ENCODE measurements at places on chromosomes 12 and 14.
A peak's percentile ranks its signal among the peaks of the same experiment; 100 is the strongest.

GRCh38 chr12:103966736-103967135 lies 1.1 kb downstream of the TDG start:
- DNase-seq: no peak

- DNase-seq: no peak
These were observed 41.3 kb downstream of the DLK1 start for GRCh38 chr14:100767788-100768536.

DNA sequence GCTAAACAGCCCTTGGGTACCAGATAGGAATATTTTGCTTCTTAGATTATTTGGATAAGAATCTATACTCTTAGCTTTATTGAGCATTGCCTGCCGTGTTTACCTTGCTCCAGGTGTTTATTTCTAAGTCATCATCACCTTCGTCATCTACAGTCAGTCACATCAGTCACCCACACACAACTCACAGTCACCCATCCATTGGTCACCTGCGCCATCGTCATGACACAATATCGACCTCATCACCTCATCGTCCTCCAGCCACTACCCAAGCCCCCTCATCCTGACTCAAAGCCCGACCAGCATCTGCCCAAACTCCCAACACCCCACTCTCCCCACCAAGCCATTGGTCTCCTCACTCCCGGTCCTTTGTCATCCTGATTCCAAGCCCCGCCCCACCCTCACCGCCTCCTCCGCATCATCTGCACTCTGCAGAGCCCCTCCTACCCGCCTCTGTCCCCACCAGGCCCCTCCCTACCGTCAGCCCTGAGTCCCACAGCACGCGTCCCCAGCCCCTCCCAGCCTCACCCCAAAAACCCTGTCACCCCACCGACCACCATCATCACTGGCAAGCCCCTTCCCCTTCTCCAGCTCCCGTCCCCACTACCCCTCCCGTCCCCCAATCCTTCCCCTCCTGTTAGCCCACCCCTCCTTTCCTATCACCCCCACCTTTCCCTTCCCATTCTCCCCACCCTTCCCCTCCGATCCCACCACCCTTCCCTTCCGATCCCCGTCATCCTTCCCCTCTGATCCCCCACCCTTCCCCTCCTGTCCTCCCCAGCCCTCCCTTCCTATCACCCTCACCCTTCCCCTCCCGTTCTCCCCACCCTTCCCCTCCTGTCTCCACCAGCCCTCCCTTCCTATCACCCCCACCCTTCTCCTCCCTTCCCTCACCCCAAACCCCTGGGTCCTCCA lies 9.8 kb downstream of the DLK1 start:
- DNase-seq: no peak

DNA sequence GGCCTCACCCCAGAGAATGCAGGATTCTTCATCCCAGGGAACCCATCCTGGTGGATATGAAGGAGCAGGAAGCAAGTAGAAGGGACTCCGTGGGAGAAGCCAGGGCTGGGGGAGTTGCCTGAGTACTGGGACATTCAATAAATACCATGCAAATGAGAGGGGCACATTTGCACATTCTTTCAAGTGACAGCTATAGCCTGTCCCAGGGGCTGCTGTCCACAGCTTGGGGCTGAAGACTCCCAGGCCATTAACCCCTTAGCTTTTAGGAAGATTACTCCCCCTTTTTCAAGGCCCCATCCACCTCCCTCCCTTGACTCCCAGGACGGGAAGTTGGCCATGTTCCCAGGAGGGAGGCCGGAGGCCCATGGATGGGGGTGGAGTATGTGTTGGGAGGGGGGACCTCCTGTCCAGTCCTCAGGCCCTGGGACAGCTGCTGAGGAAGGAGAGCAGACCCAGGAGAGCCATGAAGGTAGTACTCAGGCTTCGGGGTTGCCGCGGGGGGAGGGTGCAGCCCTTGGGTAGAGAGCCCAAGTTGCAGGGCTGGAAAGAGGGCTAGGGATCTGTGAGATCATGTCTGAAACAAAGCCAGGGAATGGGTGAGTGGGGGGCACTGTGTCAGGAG lies 974 bp upstream of the TNS2 start:
- DNase-seq: no peak

- DNase-seq: no peak
These were observed 29.8 kb downstream of the CFL2 start for GRCh38 chr14:34684578-34684977.

- no peak for DNase-seq
These were observed 103.6 kb upstream of the CCDC91 start for GRCh38 chr12:28086521-28087155.

DNA sequence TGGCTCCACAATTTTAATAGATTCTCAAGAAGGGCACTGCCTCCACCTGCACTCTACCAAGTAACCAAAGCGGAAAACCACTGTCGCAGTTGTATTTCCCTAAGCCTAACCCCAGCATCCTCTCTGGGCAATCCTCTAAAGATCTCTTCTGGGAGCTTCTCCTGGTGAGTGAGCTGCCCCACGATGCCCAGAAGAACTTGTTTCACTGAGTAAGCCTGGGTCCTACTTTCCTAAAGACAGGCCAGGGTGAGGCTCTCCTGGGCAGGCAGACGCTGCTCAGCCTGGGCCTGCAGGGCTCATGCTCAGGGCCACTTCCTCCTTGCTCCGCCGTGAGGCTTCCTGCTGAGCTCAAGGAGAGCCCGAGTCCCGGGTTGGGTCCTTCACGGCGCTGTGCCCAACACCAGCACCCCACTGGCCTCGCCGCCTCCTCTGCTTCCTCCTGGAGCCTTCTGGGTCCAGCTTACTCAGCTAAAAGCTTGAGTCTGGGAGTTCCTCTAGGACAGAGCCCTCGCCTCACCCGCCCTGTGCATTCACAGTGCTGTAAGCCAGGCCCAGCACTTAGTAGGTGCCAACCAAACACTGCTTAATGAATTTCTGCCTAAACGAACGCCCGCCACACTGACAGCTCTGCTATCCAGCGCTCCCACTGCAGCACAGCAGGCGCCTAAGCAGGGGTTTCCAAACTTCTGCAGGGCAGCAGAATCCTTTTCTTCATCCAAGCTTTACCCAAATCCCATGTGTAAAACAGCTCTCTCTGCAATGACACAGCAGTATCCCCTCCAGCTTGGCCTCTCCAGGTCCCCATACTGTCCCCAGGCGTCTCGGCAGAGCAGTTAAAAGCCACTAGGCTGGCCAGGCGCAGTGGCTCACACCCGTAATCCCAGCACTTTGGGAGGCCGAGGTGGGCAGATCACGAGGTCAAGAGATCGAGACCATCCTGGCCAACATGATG lies 5.7 kb downstream of the RAB35 start:
- peak; percentile 87 for DNase-seq

GRCh38 chr14:97219431-97220017 lies 422.3 kb downstream of the VRK1 start:
- no peak for DNase-seq

Measured in CD14-positive monocyte (primary cell).